ENCODE measurements at places on chromosomes 13 and 19. TPM values are rescaled to one million over a fixed set of nuclear protein-coding genes. Genes with fewer than 3 reads are reported as not detected.

Gene ADGRE3
- 0.44 TPM for total RNA-seq

Gene NLRP12
- 1.2 TPM for total RNA-seq

Gene CCDC8
- 29.7 TPM for total RNA-seq

Gene AXL
- total RNA-seq = 89.8 TPM

Gene RXFP2
- total RNA-seq = not detected

Gene NCAN
- not detected for total RNA-seq

Gene ZNF665
- 8.6 TPM for total RNA-seq

Gene ZNF600
- total RNA-seq = 9.8 TPM

Gene SLC10A2
- 0.33 TPM for total RNA-seq

Gene ANO8
- total RNA-seq = 7.2 TPM

Gene ANGPTL8
- total RNA-seq = not detected

Gene CEACAM8
- total RNA-seq = not detected

Gene TPP2
- 50.2 TPM for total RNA-seq

GRCh38 chr13:89565476-89566100 is 1781.9 kb upstream of the MIR17HG start:
- no peak for DNase-seq

DNA sequence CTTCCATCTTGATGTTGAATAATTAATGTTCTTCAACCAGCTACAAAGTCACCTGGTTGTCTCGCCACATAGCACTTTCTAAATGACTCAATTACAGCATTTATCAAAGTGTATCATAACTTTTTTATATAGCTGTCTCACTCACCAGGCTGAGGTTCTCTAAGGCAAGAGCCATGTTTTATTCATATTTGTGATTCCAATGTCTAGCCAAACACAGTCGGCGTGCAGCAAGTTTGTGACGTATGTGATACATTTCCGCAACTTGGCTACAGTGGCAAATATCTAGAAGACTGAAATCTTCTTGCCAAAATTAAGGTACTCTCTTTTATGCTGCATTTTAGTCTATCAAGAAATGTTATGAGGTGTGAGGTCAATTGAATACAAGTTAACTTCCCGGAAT is 94.2 kb upstream of the WASF3 start:
- no peak for DNase-seq

DNA sequence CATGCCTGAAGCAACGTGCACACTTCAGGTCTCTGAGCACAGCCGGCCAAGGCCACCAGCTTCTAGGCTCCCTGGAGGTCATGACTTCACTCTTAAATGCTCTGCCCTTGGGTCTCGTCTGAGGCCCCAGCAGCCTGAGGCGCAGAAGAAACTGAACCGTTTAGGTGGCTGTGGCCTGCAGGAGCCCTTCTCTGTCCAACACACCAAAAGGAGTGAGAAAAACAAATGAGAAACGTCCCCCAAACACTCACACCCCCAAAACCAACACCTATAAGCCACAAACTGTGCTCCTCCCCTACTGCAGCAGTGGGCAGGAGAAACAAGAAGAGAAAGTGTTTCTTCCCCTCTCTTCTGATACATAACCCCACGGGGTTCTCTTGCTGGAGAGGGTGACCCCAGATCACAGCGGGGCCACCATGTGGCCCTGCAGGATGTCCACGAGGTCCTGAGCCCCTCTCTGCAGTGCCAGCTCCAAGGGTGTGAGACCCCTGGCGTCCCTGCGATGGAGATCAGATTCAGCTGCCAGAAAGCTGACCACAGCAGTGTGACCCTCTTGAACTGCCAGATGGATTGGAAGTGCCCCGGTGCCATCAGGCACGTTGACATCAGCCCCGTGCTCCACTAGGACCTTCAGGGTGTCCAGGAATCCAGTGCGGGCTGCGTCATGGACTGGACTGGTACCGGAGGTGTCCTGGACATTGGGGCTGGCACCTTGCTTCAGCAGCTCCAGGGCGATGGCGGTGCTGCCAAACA is 1.0 kb upstream of the KRI1 start:
- DNase-seq = no peak

- DNase-seq = no peak
Measured at GRCh38 chr13:109669234-109669612, 117.2 kb downstream of the IRS2 start.

DNA sequence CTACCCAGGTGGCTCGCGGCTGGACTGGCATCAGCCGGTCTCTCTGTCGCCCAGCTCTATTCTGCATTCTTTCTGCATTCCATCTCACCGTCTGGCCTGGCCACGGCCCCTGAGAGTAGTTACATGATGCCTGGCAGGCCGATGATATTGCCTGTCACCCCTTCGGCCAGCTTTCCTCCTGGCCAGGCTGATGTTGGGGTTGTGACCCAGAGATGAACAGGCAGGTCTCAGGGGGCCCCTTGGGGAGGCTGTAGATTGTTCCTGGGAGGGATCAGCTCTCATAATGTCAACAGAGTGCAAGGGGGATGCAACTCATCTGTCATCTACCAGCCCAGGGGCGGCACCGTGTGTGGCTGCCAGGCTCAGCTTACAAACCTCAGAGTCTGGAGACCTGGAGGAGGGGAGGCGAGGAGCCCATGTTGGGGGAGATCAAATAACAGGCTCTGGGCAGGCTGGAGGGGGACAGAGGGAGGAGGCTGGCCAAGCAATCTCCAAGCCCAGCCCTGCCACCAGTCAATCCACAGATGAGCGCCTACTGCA is 13.6 kb upstream of the FBXO17 start:
- DNase-seq = no peak

GRCh38 chr13:65605396-65605795 is 1624.7 kb downstream of the PCDH9 start:
- no peak for DNase-seq

DNA sequence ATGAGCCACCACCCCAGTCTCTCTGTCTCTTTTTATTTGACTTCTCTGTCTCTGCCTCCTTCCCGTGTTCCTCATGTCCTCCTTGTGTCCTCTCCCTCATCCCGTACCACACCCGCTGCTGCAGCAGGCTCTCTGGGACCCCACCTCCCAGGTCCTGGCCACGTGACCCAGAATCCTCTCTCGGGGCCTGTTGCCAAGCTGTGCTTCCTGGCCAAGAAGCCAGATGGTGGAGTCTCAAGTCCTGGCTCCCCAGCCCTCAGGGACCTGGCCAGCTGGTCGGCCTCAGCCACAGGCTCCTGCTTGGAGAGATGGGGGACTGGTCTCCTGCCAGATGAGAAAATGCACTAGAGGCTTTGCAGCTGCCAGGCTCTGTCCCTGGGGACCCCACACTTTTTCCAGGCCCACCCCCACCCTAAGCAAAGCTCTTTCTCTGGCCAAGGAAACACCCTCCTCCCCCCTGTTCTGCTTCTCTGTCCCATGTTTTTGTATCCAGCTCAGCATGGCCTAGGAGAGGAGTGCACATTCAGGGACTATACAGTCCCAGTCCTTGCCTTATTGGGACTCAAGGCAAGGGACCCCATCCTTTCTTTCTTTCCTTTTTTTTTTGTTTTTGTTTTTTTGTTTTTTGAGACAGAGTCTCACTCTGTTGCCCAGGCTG is 34.3 kb upstream of the SHKBP1 start:
- DNase-seq = no peak

- no peak for DNase-seq
Measured at GRCh38 chr19:16433986-16434385, 37.8 kb downstream of the EPS15L1 start.

- peak; percentile 50 for DNase-seq
Measured at GRCh38 chr13:66405908-66406802, 824.0 kb downstream of the PCDH9 start.

DNA sequence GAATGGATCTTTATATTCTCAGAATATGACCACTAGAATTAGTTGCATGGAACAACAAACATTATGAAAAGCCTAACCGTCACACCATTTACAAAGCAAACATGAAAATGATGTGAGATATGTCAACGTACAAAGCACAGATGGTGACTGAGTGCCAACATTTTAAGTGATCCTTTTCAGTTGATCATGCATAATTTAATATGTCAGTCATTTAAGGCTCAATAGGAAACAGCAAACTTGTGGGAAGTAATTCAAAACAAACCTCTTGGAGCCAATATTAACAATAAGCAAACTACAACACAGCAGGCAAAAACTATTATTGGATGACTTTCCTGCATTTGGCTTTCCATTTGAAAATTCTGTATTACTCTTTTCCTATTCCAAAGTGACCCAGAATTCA is 277.6 kb downstream of the SLITRK6 start:
- no peak for DNase-seq

DNA sequence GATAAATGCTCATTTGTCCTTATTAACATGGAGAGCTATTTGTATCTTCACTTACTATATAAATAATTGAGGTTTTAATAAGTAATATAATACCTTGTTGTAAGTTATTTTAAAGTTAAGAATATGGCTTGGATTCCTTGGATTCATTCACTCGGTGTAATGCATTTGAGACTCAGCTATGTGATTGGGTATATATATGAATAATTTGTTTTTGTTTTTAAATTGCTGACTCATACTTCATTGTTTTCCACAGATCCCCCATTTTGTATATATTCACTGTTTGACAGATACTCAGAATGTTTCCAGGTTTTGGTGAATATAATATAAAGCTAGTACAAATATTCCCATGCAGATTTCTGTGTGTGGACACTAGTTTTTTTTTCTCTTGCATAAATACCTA is 6.8 kb upstream of the CEACAM18 start:
- no peak for DNase-seq

GRCh38 chr13:97274829-97275649 is 52.9 kb downstream of the MBNL2 start:
- no peak for DNase-seq

GRCh38 chr13:38763446-38764381 is 76.8 kb downstream of the FREM2 start:
- DNase-seq = no peak

- no peak for DNase-seq
Measured at GRCh38 chr13:80475718-80476117, 134.8 kb upstream of the SPRY2 start.

DNA sequence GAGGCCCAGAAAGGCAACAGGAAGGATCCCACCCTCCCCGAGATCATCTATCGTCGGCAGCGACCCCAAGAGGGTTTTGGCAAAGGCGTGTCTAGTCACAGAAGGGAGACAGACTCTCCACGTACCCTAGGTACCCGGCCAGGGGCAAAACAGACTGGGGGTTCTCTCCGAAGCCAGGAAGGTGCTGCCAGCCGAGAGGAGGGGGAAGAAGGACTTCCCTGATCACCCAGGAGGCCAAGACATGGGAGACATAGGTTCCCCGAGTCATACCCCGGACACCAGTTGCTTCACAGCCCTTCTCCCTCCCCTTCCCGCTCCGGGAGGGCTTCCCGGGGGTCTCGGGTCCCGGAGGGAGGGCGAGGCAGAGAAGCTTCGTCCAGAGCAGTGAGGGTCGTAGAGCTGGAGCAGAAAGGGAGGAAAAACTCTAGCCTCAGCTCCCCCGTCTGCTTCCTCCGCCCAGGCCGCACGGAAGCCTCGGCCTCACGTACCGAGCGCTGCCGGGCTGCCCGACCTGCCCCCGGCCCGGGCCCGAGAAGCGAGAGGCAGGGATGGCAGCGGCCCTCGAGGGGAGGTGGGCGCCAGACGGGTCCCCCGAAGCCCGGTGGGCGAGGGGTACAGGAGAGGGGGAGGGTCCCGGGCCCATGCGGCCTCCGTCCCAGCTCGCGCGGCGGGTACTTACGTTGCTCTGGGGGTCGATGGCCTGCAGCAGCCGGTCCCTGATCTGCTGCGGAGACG is 644 bp downstream of the MED26 start:
- DNase-seq = no peak

- DNase-seq = no peak
Measured at GRCh38 chr13:31204592-31204991, 4.8 kb downstream of the B3GLCT start.

DNA sequence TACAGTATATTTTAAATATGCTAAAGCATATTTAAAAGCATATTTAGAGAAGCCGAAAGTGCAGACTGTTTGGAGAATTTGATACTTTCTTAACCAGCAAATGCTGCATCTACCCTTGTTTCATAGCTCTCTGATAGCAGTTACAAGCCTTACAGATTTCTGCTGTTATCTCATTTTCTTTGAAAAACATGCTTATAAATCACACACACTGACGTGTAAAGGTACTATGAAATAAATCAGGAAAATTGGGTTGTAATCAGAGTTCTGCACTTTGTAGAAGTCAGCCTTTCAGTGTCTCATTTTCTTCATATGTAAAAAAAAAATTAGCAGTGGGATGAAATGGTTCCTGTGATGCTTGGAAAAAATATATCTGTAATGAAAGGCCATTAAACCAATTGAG is 1432.4 kb upstream of the ATXN8OS start:
- no peak for DNase-seq

DNA sequence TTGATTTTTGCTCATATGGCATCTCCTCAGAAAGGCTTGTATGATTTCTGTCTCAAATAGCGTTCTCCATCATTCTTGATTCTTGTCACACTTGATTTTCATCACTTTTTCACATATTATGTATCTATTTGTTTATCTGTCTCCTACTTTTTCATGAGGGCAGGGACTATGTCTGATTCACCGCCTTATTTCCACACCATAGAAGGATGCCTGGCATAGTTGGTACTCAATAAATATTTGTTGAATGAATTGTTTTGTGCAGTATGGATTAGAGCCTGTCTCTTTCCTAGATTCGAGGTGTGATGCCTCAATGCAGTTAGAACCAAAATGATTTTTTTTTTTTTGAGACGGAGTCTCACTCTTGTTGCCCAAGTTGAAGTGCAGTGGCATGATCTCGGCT is 12.1 kb downstream of the SAE1 start:
- no peak for DNase-seq

GRCh38 chr19:58166268-58166667 is 15.7 kb upstream of the ZNF329 start:
- no peak for DNase-seq

DNA sequence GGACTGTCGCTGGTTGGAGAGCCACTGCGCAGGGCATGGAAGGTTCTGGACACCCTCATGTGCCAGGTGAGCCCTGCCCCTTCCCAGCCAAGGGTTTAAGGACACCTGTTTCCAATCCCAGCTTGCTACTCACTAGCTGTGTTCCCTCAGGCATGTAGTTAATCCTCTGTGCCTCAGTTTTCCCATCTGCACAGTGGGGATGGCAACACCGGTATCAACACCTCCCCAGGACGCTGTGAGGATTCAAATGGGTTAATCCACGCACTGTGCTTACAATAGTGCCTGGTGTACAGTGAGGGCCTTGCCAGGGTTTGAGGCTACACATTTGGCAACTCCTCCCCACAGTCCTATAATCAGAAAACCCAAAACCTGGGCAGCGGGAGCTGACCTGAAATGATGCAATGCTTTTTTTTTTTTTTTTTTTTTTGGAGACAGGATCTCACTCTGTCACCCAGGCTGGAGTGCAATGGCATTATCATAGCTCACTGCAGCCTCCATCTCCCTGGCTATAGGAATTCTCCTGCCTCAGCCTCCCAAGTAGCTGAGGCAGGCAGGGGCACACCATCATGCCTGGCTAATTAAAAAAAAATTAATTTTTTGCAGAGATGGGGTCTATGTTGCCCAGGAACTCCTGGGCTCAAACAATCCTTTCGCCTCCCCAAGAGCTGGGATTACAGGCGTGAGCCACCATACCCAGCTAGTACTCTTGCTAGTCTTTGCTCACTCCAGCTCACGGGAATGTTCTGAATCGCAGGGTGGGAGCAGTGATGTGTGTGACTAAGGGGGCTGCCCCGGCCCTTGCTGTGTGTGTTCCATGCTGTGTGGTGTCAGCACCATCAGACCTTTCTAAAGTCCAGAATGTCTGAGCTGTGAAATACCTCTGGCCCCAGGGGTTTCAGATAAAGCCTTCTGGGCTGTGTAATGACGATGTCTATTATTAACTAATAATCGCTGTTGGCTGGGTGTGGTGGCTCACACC is 2.3 kb downstream of the ACP4 start:
- DNase-seq = no peak

All from breast epithelium (tissue), 4 donors.